ENCODE measurements at places on chromosomes 6 and 20.

GRCh38 chr20:47300071-47300470, 56.4 kb downstream of the ZMYND8 start:
- no peak for DNase-seq

GRCh38 chr6:118589186-118589585, 41.1 kb downstream of the PLN start:
- DNase-seq, result no peak

GRCh38 chr6:168496997-168497331, 56.0 kb downstream of the SMOC2 start:
- DNase-seq, result no peak

- no peak for DNase-seq
Observed at GRCh38 chr20:3998998-3999397, 16.4 kb downstream of the RNF24 start.

GRCh38 chr6:68652117-68652536, 17.0 kb downstream of the ADGRB3 start:
- DNase-seq, result no peak

- DNase-seq, result no peak
Observed at GRCh38 chr6:42505385-42505718, 53.6 kb upstream of the TRERF1 start.

DNA sequence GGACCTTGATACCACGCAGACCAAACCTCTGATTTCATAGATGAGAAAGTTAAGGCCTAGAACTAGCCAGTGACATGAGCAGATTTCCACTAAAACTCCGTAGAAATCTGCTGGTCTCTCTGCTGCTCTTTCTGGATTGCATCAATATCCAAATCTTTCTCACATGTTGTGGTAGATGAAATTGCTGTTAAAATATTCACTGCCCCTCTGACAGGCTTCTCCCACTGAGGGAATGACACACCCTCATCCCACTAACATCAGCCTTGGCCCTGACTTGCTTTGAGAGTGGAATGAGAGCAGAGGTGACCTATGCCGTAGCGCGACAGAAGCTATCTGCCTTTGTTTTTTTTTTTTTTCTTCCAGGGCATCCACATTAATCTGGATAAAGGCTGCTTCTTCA, 20.4 kb upstream of the EXOC2 start:
- DNase-seq, result no peak

GRCh38 chr6:150977281-150977680, 111.8 kb downstream of the MTHFD1L start:
- DNase-seq, result no peak

GRCh38 chr6:134081506-134081905, 29.1 kb upstream of the SLC2A12 start:
- no peak for DNase-seq

- no peak for DNase-seq
Observed at GRCh38 chr20:39698752-39699151, 736.6 kb downstream of the DHX35 start.

GRCh38 chr6:109834595-109835437, 143.3 kb upstream of the GPR6 start:
- DNase-seq, result no peak

DNA sequence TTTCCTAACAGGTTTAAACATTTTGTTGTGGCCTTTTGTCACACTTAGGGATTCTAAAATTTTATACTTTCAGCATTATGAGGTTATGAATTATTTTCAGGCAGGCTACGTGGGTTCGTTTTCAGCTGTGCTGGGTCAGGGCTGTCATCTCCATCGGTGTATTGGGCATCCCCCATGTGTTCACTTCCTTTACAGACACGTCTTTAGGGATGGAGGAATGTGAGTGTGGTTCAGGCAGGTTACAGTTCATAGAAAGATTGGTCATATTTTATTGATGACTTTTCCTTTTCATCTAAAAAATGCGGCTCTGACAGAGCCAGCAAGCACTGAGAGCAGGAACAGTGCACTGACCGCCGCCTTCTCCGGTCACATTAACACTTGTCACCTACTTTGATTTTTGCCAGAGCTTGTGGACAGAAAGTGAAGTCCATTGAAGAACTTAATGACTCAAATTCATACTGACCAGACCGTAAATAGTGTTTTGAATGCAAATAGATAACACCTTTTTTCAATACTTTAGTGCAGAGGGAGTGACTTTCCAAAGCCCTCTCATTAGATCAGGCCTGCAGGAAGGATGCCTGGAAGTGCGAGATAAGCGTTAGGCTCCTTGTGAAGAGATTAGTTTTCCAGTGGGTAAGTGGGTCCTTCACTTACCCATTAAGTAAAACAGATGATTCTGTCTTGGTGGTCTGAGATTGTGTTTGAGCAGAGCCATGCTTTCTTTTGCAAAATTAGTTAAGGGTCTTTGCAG, 113.1 kb downstream of the TIAM2 start:
- no peak for DNase-seq

DNA sequence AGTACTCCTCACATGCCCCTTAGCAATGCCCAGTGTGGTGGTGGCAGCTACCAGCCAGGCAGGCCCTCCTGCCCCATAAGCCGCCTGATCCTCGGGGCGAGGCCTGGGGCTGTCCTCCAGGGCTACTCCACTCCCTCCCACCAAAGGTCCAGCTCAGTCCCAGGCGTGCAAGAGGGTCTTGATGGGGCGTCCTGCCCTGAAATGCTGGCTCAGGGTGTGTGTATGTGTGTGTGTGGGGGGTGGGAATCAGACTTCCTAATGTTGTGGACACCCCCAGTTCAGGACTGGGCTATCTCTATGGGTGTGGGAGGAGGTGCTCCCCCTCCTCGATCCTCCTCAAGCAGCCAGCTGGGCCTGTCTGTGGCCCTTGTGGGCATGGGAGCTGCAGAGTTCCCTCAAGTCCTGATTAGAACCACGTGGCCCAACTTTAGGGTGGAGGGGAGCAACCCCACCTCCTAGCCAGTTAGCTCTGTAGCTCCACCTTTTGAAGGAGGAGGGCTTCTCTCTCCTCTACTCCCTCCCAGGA, 7.5 kb downstream of the HSPA12B start:
- DNase-seq, result no peak

GRCh38 chr6:138204792-138205384, 13.4 kb downstream of the PBOV1 start:
- no peak for DNase-seq

DNA sequence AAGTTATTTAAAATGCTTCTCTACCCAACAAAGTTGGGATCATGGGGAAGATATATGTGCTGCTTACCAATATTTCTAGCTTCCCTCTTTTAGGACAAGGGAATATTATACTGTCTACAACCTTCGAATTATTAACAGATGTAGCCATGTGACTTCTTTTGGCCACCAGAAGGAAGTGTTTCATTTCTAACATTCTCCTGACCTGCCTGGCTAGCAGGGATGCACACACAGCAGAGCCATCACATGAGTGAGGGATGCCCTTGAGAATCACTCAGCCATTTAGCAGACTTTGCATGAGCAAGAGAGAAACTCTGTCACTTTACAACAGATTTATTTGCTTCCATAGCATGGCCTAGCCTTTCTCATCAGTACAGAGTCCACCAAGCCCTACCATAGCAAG, 230.7 kb upstream of the MARCKS start:
- no peak for DNase-seq

GRCh38 chr6:46079061-46079460, 50.7 kb upstream of the ENPP4 start:
- DNase-seq, result no peak

DNA sequence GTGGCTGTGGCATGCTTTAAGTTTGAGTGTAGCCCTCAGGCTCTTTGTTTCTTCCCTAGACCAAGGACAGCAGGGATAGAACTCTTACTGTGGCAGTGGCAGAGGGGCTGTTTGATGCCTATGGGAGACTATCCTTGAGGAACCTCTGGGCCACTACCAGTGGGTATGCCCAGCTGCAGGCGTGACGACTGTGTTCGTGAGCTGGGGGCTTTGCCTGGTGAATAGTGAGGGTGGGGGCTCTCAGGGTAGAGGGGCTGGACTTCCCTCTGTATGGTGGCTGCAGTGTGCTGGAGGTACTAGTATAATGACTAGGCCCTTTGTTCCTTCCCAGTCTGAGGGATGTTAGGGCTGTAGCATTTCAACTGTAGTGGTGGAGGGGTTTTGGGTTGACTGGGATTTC, 1242.0 kb downstream of the KHDRBS2 start:
- DNase-seq, result no peak

GRCh38 chr20:1382670-1383069, 10.2 kb downstream of the FKBP1A start:
- DNase-seq, result no peak

DNA sequence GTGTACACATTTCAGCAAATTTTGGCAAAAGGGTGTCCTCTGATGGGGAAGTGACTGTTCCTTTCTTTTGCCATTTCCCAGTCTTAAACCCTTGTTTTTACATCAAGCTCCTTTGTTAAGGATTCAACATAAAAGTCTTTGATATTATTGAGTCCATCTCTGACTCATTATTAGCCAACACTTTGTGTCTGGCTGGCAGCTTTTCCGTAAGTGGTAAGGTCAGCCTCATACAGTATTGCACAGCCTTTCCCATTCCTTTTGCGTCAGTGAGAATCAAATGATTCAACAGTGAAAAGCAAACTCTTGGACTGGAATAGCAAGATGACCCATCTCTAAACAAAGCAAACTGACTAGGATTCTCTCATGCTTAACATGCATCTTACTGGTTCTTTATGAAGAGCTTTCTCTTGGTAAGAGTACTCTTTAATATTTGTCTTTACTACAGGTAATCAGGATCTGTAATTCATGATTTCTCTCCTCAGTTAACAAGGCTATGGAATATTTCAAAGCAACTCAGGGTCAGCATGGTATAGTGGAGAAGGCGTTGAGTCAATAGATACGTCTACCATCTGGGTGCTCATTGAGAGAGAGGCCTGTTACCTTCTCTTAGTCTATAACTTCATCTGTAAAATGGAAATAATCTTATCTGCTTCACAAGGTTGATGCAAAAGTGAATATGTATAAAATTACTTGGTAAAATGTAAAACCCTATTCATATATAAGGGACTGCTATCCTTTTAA, 183.6 kb downstream of the PRL start:
- DNase-seq, result no peak

DNA sequence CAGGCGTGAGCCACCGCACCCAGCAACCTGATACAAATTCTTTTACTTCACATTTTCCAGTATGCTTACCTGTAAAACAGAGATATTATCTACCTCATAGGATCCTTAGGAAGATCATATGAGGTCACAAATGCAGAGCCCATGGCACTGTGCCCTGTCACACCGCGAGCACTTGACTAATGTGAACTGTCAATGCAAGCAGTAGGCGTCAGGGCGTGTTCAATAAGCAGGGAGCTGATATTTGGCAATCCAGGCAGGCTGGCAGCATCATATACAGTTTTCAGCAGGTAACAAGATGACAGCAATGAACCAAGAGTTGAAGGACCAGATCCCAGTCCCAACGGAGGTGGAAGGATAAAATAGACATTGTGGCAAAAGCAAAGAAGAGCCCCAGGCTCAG, 14.6 kb upstream of the ARID1B start:
- no peak for DNase-seq

DNA sequence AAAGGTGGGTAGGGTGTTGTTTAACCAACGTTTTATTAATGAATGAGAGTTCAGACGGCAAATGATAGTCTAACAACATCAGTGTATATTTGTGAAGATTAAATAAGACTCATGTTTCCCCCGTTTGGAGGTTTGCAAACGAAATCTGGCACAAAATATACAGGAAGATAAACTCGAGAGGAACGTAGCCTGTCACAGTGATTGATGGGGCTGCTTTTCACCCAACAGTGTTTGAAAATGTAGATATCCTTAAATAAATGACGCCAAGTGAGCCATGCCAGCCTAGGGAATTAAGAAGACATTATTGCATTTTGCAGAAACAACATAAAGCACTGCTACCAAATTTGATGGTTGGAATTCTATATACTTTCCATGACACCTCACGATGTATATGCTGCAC, 696.5 kb upstream of the FLRT3 start:
- DNase-seq, result no peak

DNA sequence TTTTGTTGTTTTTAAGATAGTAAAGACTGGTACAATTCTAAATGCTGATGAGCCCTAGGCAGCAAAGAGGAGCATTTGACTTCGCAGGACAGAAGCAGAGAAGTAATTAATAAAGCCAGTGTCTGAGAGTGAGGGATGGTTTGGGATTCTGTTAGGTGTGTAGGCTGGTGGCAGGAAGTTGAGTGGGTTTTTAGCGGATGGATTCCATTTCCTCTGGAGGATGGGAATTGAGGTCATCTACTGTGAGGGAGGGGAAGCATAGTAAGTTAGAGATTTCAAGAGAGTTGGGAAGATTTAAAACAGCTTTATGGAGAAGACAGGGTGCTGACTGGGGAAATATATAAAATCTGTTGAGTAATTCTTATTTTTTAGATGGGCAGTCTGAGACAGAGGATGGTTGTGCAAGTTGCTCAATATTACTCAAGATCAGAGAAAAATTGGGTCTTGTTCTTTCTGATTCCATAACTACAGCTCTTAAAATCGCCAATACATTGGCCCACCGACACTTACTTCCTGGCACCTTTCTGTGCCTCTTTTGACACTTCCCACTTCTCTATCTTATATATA, 48.8 kb downstream of the PRL start:
- DNase-seq, result no peak

GRCh38 chr6:105223242-105223641, 43.4 kb upstream of the POPDC3 start:
- DNase-seq, result no peak

GRCh38 chr6:83847179-83847578, 6.0 kb upstream of the RIPPLY2 start:
- DNase-seq, result no peak

- DNase-seq, result no peak
Observed at GRCh38 chr6:37321101-37321500, 32.7 kb upstream of the RNF8 start.

- no peak for DNase-seq
Observed at GRCh38 chr6:33288141-33288920, 708 bp downstream of the WDR46 start.

GRCh38 chr6:31659649-31660380, 763 bp downstream of the C6orf47 start:
- no peak for DNase-seq

GRCh38 chr6:24441599-24441904, 38.8 kb downstream of the MRS2 start:
- DNase-seq, result no peak

DNA sequence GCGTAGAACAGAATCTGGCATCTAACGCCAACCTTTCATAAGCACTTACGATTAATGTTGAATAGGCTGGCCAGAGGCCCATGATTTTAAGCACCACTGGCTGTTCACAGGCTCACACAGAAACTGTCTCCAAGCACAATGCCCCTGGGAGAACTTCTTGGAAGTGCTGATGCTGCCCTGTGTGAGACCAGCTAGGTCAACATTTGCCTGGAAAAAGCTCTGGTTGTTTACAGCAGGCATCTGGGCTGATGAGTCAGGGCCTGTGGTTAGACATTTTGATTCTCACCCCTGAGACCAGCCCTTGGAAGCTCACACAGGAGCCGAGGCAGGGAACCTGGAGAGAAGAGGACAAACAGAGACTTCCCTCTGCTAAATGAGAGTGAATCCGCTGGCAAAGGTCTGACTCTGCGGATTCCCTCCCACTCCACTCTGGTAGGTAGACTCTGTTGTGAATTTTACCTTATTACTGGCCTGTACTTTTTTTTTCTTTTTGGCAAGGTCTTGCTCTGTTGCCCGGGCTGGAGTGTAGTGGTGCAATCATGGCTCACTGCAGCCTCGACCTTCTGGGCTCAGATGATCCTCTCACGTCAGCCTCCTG, 6.8 kb upstream of the SULF2 start:
- DNase-seq, result peak; percentile 69

- no peak for DNase-seq
Observed at GRCh38 chr6:36136034-36136433, 5.7 kb downstream of the MAPK13 start.

All from right forelimb (tissue), 1 donor.